ENCODE measurements at places on chromosomes 12 and 14.

DNA sequence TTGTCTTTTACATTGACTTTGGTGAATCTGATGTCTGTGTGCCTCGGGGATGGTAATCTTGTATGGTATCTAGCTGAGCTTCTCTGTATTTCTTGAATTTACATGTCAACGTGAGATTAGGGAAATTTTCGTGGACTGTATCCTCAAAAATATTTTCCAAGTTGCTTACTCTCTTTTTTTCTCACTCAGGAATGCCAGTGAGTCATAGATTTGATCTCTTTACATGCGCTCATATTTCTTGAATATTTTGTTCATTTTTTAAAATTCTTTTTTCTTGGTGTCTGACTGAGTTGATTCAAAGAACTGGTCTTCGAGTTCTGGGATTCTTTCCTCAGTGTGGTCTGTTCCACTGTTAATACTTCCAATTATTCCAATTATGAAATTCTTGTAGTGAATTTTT lies 207.7 kb downstream of the RAD51B start:
- no peak for DNase-seq

- DNase-seq: no peak
Measured at GRCh38 chr14:65791191-65791981, 378.9 kb downstream of the FUT8 start.

- no peak for DNase-seq
Measured at GRCh38 chr14:60705100-60705499, 19.1 kb downstream of the SIX4 start.

DNA sequence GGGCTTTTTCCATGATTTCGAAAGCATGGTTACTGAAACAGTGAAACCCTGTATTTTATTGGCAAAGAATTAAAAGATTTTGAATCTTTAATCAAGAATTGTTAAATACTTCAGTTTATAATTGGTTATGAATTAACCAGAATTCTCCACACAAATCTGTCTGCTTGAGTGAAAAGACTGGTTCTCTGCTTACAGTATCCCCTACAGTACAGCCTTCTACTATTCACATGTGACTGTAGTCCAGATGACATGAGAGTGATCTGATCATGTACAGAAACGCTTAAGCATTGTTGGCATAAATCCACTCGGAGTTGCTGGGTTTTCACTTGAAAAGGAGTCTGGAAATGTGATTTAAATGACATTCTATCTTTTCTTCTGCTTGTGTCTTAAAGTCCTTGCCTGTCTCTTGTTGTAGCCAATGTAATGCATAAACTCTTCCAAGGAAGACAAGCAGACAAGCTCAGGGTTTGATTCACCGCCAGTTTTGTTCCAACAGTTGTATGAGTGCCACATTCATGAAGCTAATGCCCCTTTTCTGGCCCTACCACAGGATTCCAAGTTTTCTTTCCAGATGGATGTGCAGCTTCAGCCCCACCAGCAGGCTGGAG lies 222.0 kb upstream of the LRIG3 start:
- DNase-seq: no peak

GRCh38 chr12:14931359-14931758 lies 7.0 kb downstream of the ERP27 start:
- no peak for DNase-seq

- DNase-seq: no peak
Measured at GRCh38 chr12:131389054-131390013, 321.6 kb upstream of the SFSWAP start.

GRCh38 chr12:3231399-3231876 lies 154.3 kb downstream of the TSPAN9 start:
- no peak for DNase-seq

GRCh38 chr12:78483767-78484315 lies 380.7 kb upstream of the SYT1 start:
- DNase-seq: no peak

- no peak for DNase-seq
Measured at GRCh38 chr12:129851296-129851695, 52.5 kb downstream of the TMEM132D start.

DNA sequence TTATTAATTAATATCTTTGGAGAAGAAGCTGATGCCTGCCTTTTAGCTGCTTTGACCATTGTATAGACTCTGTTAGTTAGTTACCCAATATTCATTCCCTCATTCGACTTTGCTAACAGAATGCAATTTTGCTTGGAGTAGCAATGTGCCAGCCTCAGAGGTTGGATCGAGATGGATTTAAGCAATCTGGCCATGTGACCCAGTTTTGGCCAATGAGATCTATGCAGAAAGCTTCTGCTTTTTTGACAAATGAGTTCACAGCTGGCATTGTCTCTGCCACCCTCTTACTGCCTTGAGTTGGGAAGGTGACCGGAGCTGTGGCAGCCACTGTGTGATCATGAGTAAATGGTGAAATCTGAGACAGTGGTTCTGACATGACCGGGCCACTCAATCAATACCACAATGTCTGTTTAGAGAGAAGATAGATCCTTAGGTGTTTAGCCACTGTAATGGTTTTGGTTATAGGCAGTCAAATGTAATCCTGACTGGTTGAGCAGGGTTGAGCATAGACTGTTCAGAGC lies 74.9 kb upstream of the MED13L start:
- no peak for DNase-seq

GRCh38 chr12:130054803-130055202 lies 107.5 kb upstream of the FZD10 start:
- DNase-seq: no peak

DNA sequence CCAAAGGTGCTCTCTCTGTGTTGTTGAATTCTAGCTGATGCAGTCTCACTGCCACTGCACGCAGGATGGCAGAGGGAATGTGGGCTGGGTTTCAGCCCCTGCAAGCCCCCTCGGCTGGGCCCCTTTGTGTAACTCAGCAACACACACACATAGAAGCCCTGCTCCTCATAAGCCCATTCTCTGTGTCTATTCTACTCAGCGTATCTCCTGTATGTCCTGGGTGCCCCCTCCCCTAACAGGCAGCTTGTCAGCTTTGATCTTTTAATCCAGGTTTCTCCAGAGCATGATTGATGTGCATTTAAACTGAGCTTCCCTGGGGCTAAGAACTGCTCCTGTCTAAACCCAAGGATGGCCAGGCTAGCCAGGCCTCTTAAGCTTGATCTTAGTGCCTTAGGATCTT lies 43.0 kb downstream of the SRRM4 start:
- no peak for DNase-seq

GRCh38 chr14:79137045-79137430 lies 966.9 kb downstream of the NRXN3 start:
- DNase-seq: no peak

DNA sequence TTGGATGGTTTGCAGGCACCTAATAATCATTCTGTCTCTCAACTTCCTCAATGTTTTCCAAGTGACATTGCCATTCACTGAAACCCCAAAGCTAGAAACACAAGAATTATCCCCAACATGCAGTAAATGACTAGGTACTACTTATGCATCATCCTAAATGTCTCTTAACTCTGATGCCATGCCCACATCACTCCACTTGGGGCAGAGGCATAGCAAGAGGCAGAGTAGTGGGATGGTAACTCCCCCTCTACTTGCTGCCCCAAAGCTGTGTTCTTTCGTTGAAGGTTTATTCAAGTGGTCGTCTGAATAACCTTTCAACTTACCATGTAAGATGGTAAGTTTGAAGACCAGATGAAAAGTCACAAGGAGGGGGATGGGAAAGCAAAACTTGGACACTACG lies 77.9 kb upstream of the SOX5 start:
- no peak for DNase-seq

- no peak for DNase-seq
Measured at GRCh38 chr12:58833853-58834252, 86.5 kb downstream of the LRIG3 start.

GRCh38 chr12:78863482-78864402 lies 832 bp upstream of the SYT1 start:
- DNase-seq: peak; percentile 58

- no peak for DNase-seq
Measured at GRCh38 chr14:90663140-90663539, 153.1 kb downstream of the TTC7B start.

- DNase-seq: no peak
Measured at GRCh38 chr14:31949709-31950108, 127.4 kb upstream of the ARHGAP5 start.

- no peak for DNase-seq
Measured at GRCh38 chr12:130490674-130491073, 153.0 kb downstream of the PIWIL1 start.

GRCh38 chr14:58918066-58918738 lies 270.3 kb upstream of the DAAM1 start:
- DNase-seq: no peak

DNA sequence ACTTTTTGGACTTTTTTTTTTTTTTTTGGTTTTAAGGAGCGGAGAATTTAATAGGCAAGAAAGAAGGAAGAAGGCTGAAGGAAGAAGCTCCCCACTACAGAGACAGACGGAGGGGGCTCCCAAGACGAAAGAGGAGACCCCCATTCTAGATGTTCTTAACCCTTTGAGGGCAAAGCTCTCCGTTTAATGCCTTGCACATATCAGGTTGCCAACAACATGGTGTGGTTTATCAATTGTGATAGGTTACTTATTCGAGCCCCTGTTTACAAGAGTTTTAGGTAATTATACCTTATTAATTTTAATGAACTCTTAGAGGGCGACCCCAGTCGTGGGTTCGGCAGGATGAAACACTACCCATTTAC lies 1.2 kb upstream of the FBXO33 start:
- no peak for DNase-seq

GRCh38 chr14:99815696-99816095 lies 22.5 kb downstream of the EML1 start:
- DNase-seq: no peak

- DNase-seq: no peak
Measured at GRCh38 chr12:65004270-65004669, 116.8 kb downstream of the WIF1 start.

DNA sequence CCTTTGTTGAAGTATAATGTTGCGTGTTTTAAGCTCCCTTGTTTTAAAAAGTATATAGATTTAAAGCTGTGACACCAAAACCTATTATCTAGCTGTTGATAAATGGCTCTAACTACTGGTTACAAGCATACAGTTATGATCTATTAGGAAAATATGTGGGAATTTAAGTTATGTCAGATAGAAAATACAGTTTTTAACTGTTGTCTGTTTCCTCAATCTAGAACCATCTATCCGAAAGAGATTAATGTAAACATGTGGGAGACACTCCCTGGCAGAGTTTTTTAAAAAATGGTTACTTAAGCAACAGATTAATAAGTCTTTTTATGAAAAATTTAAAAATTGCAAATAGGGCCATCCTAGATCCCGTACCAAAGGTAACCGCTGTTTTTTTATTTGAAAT lies 8.2 kb downstream of the RPL36AL start:
- DNase-seq: no peak

- no peak for DNase-seq
Measured at GRCh38 chr14:94022532-94023411, 3.4 kb upstream of the OTUB2 start.

DNA sequence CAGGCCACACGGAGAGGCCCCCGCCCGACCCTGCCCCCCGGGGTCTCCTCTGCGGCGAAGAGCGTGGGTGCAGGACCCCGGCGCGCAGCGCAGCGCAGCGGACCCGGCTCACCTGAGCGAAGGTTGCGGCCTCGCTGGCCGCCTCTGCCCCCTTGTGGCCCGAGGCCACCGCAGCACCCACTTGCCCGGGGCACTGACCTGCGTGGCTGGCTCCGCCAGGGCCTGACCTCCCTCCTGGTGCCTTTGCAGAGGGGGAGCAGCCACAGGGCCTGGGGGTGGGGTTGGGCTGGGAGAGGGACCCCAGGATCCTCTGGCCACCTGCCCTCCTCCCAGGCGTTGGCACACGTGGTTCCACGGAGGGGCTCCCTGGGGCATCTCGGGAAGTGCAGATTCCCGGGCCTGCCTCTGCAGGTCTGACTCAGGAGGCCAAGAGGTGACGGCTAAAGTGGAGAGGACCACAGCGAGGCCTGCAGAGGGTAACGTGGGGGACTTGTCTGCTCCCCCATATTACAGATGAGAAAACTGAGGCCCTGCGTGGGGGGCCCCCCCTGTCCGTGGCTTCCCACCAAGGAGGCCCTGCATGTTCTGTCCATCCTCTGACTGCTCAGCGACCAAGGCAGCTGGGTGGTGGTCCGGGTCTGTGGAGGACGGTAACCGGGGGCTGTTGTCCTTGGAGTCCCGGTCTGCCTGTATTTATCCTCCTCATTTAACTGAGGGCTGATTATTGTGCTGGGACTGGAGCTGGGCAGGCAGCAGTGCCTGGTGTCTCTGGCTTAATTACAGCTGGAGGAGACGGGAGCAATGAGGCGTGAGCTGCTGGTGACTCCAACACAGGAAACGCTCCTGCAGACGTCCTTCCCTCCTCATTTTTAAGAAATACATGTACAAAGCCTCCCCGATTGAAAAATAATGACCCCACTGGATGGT lies 67.9 kb upstream of the BEGAIN start:
- no peak for DNase-seq

GRCh38 chr12:78118036-78118435 lies 287.3 kb downstream of the NAV3 start:
- DNase-seq: no peak

DNA sequence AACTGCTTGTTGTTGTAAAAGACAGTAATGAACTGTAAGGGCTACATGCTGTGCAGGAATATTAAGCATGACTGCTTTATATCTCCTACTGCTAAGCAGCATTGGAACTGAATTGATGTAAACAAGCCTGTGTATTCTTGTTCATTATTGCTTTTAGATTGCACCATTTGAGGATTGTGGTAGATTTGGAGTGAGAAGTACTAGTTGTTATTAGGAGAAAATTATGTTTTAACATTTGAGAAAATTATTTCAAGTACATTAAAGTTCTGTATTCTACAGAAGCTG lies 212.7 kb downstream of the ERC1 start:
- no peak for DNase-seq

DNA sequence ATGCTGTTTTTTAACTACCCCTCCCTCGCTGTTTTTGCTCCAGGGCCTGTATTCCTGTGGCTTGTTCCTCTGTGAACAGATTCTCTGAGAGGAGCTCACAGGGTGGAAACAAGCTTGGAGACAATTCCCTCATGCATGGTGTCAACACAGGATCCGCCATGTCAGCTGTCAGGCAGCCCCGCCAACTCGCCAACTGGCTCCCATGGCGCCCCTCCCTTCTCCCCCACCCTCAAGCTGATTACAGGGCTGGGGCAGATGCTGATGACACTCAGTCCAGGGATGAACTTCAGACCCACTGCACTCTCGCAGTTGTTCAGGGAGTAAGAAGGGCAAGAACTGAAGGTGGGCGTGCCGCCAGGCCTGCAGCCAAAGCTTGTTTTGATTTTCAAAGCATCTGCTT lies 229.9 kb downstream of the NTF3 start:
- DNase-seq: no peak

DNA sequence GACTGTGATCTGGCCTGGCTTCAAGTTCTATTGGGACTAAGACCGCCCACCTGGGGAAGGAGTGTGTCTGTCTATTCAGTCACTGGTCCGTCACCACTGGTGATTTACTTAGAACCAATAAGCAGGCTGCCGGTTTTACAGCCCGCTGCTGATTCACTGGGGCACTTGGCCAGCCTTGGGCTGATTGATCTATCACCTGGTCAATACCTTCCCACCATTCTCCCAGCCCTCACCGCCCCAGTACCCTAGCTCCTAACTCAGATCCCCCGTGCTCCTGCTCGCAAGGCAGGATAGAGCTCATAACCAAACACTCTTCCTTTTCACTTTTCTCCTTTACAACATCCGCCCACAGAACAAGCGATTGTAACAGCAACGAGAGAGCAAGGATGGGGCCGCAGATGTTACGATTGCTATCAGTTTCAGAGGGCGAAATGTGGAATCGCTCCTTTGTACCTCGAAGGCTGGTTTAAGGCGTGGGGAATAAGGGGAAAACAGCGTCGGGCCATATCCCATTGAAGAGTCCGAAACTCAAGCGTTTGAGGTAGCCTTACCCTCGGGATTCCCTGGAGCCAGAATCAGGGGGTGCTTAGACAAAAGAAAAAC lies 672 bp downstream of the RDH11 start:
- DNase-seq: peak; percentile 49
